ENCODE measurements at places on chromosomes 1 and 21.
A peak's percentile ranks its signal among the peaks of the same experiment; 100 is the strongest.

GRCh38 chr21:28247454-28248020, 745.1 kb downstream of the LTN1 start:
- no peak for DNase-seq

- peak; percentile 59 for DNase-seq
Measured at GRCh38 chr1:21782349-21782867, 541 bp downstream of the USP48 start.

DNA sequence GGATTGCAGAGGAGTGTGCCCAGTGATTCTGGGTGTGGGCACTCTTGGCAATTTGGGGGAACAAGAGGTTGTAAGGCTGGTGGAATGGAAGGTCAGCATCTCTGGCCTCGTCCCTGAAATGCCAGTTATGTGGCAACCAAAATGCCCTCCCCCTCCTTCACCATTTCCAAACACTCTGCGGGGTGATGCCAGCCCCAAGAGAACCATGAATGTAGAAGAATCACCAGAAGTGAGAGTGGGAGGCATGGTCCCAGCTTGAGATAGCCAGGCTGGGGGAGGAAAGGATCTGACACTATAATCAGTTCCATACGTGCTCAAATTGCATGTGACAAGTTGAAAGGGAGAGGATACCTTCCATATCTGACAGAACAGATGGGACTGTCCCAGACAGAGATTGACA, 88.7 kb upstream of the EDN2 start:
- no peak for DNase-seq

- DNase-seq = no peak
Measured at GRCh38 chr1:108830119-108831008, 26.5 kb downstream of the AKNAD1 start.

GRCh38 chr1:165857046-165857801, 29.8 kb downstream of the UCK2 start:
- no peak for DNase-seq

DNA sequence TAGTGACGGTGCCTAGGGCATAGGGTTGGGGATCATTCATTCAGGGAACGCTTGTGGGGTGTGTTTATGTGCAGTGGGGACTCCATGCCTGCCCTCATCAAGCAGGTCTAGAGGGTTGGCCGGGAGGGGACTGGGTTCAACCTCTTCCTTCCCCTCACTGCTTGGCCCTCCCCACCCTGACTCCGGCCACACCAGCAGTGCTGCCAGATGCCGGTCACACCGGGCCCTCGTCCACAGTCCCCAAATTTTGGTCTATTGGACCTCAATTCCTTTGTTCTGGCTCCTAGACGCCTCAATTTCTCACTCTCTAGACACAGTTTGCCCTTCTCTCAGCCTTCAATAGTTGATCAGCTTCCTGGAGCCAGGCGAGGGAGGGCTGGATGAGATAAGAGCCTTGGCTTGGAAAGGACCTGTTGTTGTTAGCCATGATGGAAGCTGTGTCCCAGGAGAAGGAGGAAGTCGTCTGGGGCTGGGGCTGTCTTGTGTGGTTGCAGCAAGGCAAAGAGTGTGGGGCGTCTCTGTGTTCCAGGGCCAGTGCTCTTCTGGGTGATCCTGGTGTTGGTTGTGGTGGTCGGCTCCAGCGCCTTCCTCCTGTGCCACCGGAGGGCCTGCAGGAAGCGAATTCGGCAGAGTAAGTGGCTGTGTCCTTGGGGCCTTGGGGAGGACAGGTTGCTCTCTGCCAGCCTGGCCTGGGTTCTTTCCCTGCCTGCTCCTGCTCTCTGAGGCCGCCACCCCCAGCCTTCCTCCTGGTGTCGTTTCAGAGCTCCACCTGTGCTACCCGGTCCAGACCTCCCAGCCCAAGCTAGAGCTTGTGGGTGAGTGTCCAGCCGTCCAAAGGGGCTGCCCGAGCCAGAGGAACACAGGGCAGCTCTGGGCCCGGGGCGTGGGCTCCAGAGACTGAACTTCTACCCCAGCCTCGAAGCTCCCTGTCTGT, 41.1 kb upstream of the TNFRSF1B start:
- DNase-seq = no peak

DNA sequence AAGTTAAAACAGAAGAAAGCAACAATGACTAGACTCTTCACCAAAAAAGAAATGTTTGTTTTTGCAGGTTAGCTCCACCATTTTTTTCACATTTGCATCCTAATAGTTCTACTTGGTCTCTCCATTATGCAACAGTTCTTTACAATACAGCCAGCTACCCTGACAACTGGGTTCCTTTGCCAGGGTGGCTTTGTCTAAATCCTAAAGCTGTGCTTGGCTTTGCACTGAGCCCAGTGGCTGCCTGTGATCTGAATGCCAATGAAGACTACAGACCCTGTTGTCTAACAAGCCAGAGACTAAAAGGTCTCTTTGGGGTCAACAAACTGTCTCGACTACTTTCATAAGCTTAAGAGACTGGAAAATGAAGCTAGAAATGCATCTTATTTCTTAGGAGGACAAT, 112.0 kb downstream of the AKT3 start:
- DNase-seq = no peak

GRCh38 chr1:180211156-180211859, 18.8 kb upstream of the LHX4 start:
- no peak for DNase-seq

DNA sequence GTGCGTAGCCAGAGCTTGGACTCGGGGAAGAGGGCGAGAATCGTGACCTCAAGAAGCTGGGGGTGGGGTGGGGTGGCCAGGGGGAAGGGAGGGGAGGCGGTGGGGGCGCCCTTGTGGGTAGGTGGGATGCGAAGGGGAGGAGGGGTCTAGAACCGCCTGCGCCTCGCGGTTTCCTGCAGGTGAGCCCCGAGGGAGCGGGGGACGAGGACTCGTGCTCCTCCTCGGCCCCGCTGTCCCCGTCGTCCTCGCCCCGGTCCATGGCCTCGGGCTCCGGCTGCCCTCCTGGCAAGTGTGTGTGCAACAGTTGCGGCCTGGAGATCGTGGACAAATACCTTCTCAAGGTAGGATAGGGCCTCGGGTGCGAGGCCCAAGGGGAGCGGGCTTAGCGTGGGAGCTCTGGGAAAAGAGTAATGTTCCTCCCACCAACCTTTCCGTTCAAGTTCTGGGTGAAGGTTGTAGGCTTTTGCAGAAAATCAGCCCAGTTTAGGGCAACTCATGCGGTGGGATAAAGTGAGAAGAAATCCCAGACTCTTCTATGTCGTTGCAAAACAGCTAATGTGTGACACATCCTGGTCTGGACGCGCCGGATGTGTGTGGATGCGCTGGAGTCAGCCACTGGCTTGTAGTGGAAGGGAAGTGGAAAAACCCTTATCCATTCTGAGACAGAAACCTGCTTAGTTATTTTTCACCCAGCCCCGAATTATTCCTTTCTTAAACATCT, 2.9 kb downstream of the LHX8 start:
- DNase-seq = no peak

- DNase-seq = no peak
Measured at GRCh38 chr1:203969846-203970245, 103.1 kb upstream of the SOX13 start.

DNA sequence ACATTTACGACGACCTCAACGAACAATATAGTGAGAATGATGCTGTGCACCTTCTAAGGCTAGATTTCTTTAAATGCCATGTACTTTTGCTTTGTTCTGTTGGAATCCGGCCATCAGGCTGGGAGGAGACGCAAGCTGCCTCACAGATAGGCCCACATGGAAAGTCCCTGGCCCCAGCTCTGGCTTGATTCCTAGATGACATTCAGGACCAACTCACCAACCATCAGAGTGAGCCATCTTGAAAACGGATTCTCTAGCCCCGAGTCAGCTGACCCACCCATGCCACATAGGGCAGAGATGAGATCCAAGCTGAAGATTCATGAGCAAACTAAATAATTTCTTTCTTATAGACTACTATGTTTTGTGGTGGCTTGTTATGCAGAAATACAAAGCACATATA, 164.4 kb downstream of the ZNF281 start:
- DNase-seq = no peak

DNA sequence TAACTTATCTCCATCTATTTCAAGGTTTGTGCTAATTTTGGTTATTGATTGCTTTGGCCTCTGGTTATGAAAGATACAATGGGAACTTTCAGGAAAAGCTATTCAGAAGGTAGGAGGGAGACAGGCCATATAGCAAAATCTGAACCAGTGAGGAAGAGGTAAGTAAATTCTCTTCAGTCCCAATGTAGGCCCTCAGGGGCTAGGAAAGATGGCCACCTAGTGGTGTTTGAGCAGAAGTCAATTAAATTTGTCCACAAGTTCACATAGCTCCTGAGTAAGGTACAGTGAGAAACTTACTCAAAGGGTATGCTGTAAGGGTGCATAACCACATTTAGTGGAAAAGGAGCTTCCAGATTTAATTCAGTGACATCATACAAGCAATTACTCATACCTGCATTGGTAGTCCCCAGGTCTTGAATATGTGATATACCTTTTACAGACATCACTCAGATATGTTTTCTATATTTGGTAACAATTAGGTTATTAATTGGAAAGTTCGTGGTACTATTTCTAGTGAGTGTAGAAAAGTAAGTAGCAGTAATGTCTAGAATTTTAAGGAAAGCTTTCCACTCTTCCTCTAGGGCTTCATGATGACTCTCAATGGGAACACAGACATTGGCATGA, 21.4 kb upstream of the FMO1 start:
- DNase-seq = peak; percentile 72

GRCh38 chr1:119829625-119830024, 18.4 kb upstream of the REG4 start:
- no peak for DNase-seq

DNA sequence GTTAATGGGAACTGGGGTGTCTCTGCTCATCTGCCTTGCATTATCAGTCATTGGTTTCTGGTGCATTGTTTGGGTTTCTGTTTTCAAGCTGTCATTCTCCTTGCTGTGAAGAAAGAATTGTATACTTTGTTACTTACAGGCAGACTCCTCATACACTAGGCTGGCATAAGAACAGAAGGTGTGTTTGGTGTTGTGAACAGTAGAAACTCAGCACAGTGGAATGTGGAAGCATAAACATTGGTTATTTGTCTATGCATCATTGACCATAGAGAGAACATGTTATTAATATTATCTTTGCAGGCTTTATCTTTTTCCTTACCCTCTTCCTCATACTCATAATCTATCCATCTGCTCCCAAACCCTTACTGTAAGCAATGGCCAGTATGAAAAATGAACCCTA, 18.2 kb downstream of the C1orf87 start:
- no peak for DNase-seq

- DNase-seq = no peak
Measured at GRCh38 chr1:25793585-25794170, 6.3 kb upstream of the SELENON start.

GRCh38 chr1:17200756-17201155, 4.2 kb upstream of the PADI1 start:
- no peak for DNase-seq

DNA sequence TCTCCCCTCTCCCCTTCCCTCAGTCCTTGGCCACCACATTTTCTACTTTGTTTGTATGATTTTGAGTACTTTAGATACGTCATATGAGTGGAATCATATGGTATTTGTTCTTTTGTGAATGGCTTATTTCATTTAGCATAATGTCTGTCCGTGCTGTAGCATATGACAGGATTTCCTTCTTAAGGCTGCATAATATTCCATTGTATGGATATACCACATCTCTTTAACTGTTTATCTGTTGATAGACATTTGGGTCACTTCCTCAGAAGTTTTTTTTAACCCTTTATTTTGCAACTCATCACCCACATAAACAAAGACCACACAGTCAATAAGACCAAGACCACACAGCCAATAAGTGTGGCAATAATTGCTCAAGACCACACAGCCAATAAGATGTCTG, 24.9 kb downstream of the FAM163A start:
- no peak for DNase-seq

GRCh38 chr1:169110689-169111447, 4.4 kb downstream of the ATP1B1 start:
- DNase-seq = no peak

- no peak for DNase-seq
Measured at GRCh38 chr1:9629445-9630201, 21.9 kb upstream of the PIK3CD start.

GRCh38 chr21:28776251-28776650, 216.4 kb downstream of the LTN1 start:
- DNase-seq = no peak

GRCh38 chr1:166080277-166080966, 86.4 kb downstream of the FAM78B start:
- peak; percentile 18 for DNase-seq

DNA sequence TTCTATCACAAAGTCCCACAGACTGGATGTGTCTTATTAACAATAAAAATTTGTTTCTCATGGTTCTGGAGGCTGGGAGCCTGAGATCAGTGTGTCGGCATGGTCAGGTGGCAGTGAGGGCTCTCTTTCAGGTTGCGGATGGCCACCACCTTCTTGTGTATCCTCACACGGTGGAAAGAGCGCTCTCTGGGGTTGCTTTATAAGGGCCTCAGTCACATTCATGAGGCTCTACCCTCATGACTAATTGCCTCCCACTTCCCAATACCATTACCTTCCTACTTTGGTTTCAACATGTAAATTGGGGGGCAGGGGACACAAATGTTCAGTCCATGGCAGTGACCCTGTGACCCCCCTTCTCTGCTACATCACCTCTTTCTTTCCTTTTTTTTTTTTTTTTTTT, 20.7 kb upstream of the MX1 start:
- DNase-seq = peak; percentile 2

DNA sequence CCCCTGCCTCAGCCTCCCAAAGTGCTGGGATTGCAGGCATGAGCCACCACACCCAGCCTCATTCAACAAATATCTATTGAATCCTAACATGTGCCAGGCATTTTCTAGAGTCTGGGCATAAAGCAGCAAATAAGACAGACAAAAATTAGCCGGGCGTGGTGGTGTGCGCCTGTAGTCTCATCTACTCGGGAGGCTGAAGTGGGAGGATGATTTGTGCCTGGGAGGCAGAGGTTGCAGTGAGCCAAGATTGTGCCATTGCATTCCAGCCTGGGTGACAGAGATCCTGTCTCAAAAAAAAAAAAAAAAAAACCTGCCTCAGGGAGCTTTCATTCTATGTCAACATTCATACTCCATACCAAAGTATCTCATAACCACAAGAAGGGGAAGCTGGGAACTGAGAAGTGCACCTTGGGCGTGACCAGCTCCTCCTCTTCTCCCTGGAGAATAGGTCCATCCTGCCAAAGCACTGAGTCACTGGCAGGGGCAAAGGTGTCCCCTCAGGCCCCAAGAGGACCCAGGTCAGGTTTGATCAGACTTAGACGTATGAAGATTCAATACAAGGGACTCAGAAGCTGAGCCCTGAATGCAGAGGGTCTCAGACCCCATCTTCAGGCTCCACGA, 36.8 kb upstream of the PPP1R15B start:
- DNase-seq = no peak

GRCh38 chr1:154263465-154264332, 8.7 kb upstream of the HAX1 start:
- DNase-seq = no peak

Data from H9 (cell line).